NCI-H2171 treated with DMSO at 0.1 percent for 48 hours (cell line): ENCODE measurements at places on chromosomes 13 and 19.

GRCh38 chr13:69108486-69108885, 999.1 kb upstream of the ATXN8OS start:
- DNase-seq = no peak

GRCh38 chr19:49744946-49745381, 18.1 kb downstream of the TSKS start:
- DNase-seq = no peak

GRCh38 chr13:33403807-33404362, 118.3 kb upstream of the STARD13 start:
- DNase-seq = no peak

GRCh38 chr19:1409204-1410005, 2.0 kb downstream of the DAZAP1 start:
- DNase-seq = no peak

GRCh38 chr19:7293762-7294557, at the start of gene INSR:
TSS of gene INSR (minus strand) at chr19:7294414. CDS start at chr19:7293891, 523 bp downstream.
- peak; percentile 90 for DNase-seq

- DNase-seq = no peak
Measured at GRCh38 chr13:50892210-50892944, 17.2 kb upstream of the RNASEH2B start.

DNA sequence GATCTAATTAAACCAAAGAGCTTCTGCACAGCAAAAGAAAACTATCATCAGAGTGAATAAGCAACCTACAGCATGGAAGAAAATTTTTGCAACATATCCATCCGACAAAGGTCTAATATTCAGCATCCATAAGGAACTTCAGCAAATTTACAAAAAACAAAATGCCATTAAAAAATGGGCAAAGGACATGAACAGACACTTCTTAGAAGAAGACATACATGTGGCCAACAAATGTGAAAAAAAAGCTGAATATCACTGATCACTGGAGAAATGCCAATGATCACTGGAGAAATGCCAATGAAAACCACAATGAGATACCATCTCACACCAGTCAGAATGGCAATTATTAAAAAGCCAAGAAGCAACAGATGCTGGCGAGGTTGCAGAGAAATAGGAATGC, 32.5 kb downstream of the ZNF582 start:
- DNase-seq = no peak

DNA sequence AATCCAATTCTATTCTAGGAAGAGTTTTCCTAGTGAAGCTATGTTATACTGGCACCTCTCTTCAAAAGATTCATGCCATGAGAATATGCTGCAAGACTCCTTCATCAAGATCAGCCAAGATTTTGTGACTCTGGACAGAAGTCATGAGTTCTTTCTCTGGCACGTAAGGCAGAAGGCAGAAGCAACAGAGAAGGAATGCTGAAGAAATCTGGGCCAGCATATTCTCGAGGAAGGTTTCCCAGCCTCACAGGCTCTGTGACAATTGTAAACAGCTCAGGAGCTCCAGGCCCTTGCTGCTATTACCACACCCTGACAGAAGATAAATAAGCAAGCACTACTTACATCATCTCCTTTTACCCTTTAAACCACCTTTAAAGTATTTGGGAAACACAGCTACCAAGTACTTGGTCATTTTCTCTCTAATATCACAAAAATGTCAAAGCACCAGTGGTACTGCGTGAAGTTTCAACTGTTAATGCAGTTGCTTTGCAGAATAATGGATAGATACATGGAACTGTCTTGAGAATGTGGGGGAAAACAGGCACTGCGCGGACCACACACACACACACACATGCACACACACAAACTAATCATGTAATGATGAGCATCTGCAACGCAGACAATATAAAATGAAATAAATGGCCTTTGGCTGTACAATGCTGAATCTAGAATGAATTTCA, 55.4 kb downstream of the INTS6 start:
- DNase-seq = no peak

DNA sequence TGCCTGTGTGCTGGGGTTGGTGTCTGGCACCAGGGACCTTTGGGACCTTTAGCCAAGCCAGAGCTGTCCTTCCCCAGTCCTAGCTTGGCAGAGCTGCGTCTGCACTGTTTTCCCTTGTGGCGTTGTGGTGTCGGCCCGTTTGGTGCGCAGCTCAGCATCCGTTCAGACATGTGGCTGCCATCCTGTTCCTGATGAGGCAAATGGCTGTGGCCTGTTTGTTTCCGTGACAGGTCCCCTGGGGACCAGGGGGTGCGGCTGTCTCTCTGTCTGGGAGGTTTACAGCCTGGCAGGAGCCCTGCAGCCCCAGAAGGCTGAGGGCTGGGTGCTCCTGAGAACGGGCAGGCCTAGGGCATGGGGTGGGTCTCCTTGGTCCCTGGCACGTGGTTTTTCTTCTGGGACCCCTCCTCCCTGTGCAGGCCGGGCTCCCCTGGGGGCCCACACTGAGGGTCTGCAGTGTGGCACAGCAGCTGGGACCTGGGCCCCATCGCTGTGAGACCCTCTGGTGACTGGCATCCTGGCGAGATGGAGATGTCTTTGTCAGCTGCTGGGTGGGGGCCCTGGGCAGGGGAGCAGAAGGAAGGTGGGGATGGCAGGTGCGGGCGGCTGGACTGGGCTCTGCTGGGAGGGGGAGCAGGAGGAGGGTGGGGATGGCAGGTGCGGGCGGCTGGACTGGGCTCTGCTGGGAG, 4.0 kb downstream of the SPPL2B start:
- DNase-seq = peak; percentile 96

- peak; percentile 28 for DNase-seq
Measured at GRCh38 chr13:103067751-103068555, 1.7 kb upstream of the SLC10A2 start.

DNA sequence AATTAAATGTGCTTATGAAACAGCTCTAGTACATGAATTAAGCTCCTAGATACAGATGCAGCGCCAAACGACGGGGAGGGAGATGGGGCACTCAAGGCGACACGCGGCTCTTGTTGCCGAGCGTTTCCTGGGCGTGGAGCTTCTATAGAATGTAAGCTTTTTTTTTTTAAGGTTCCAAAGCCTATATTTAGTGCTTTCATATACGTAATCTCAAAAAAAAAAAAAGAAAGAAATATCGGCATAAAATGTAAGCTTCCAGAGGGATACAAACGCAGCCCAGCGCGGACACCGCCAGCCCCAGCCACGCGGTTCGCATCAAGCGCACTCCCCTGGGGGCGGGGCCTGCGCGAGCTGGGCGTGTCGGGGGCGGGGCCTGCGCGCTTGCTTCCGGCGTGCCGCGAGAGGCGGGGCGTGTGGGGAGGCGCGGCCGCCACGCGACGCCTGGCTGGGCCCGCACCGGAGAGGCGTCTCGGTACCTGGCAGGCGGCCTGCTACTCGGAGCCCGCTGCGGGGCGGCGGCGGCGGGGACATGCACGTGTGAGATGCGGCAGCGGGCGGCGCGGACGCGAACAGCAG, at the start of gene URI1:
Gene URI1 (plus strand): TSS at position 412 of the 576 bp plus-strand sequence. CDS start 309 bp downstream, outside the sequence.
- peak; percentile 88 for DNase-seq

DNA sequence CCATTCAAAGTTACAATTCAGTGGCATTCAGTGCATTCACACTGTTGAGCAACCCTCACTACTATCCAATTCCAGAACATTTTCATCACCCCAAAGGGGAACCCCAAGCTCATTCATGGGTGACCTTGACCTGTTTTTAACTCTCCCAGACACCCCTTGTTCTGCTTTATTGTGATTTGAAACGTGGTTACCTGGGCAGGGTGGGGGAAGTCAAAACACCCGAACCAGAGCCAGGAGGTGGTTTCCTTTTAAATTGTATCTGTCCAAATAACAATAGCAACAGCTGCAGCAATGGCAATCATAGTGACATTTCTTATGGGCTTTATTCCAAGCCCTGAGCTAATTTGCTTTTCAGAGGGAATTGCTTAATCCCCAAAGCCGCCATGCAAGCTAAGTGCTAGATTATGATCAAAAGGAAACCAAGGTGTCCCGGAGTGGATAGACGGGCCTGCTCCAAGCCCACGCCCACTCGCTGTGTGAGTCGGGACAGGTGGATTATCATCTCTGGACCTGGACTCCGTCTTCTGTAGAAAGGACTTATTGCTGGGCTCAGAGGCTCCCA, 6.1 kb downstream of the PTGIR start:
- DNase-seq = peak; percentile 37

DNA sequence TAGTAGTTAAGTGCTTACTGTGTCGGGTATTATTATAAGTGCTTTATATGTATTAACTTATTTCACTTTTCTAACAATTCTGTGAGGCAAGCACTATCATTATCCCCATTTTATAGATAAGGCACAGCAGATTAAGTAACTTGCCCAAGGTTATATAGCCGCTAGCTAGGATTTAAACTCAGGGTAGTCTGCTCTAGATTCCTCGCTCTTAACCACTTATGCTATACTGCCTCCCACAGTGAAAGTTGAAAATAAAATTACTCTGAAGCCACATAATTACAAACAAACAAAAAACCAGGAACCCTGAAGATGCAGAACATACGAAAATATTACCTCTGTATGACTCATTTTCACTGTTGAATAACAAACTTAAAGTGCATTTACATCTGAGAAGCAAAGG, 3.9 kb downstream of the TEX30 start:
- DNase-seq = peak; percentile 14

GRCh38 chr13:25147638-25148401, 24.3 kb downstream of the AMER2 start:
- no peak for DNase-seq

GRCh38 chr13:110424569-110425443, 117.7 kb downstream of the COL4A2 start:
- DNase-seq = no peak

DNA sequence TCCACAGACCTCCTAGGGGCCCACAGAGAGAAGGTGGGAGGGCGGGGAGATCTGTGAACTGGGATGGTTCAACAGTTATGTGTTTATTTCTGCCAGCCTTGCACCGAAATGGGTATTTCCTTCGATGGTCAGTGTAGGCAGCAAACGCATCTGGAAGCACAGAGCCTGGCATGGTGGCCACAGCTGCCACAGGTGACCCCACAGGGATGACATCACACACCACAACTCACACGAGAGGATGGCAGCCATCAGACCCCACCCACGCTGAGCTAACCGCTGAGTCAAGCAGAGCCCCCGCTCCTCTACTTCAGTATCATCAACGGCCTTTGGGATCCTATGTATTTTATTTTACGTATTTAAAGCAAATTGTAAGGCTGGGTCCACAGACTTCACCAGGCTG, 37.4 kb downstream of the NAXD start:
- no peak for DNase-seq

- DNase-seq = no peak
Measured at GRCh38 chr13:110263888-110264287, 43.1 kb downstream of the COL4A1 start.

- no peak for DNase-seq
Measured at GRCh38 chr19:29529646-29530539, 4.1 kb downstream of the VSTM2B start.

DNA sequence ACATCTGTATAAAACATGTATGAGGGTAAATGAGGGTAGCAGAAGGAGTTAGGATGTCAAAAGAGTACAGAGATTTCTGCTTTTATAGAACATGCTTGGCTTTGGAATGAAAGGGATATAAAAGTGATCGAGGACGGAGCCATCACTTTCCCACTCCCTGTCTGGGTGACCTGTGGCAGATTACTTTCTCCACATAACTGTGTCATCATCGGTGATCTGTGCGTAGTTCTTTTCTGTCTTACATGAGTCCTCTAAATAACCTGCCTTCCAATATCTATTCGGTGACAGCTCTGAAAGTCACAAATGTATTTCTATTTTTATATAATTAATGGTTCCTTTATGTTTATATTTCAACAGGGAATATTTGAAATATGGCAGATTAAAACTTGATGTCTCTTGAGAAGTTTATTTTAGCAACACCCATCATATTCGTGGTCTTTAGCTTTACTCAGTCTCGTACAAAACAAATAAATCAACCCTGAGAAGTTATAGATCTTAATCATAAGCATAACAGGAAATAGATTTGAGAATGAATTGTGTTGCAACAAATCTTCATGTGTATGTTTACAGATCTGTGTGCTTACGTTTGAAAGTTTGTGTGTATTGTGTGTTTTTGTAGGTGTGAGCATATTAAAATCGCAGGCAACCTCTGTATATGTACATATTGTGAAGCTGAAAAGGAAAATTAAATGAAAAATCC, 1094.3 kb downstream of the EFNB2 start:
- DNase-seq = no peak

- no peak for DNase-seq
Measured at GRCh38 chr13:43662976-43663375, 123.8 kb downstream of the ENOX1 start.

DNA sequence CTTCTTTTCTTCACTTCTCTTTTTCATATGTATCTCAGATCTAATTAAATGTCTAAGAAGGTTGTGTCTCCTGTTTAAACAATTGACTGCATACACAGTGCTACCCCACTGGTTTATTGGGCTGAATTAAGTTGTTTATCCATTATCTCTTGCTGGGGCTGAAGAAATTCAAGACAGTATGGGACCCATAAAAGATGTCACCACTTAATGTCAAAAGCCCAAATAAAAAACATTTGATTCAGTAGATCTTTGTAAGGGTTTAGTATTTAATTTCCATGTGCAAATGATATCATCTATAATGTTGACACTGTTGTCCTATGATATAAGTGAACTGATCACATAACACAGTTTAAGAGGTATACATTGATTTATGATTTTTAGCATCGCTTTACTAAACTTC, 1431.9 kb upstream of the PCDH20 start:
- DNase-seq = no peak

GRCh38 chr13:78036841-78037240, 118.2 kb upstream of the EDNRB start:
- DNase-seq = no peak

GRCh38 chr13:51111997-51112396, 923 bp upstream of the C13orf42 start:
- DNase-seq = no peak

DNA sequence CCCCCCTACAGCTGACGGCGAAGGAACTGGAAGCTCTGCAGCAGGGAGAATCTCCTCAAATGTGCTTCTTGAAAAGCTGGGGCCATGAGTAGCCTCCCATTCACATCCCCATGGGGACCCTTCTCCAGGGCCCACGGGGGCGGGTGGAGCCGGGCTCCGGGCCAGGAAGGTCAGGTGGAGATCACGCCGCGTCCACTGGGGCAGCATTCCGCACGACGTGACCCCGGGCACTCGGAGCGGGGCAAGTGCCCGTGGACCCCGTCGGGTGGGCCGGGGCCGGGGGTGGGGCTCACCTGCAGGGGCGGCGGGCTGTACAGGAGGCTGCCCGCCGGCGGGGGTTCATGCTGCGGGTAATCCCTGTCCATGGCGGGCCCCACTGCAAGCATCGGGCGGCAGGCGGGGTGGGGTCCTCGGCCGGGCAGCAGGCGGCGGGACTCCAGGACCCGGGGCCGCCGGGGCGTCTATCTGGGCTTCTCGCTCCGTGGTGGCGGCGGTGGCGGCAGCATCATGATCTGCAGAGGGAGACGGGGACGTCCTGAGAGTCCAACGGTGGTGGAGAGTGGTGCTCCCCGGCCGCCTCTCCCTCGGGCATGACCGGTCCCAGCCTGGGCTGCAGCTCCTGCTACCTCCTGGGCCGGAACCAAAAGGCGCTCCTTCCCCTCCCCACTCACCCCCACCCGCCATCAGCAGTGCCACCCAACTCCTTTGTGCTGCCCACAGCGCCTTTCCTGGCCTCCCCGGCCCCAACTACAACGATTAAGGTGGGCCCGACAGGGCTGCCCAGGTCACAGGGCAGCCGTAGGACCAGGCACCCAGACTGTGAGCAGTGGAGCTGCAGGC, 20.0 kb downstream of the SBNO2 start:
- no peak for DNase-seq

- DNase-seq = no peak
Measured at GRCh38 chr13:66461021-66461420, 769.1 kb downstream of the PCDH9 start.
